WTC11 (cell line): ENCODE measurements at places on chromosomes 2 and 18.

GRCh38 chr2:71882949-71883472, 264.7 kb downstream of the CYP26B1 start:
- no peak for DNase-seq

GRCh38 chr18:34709104-34709503, 994 bp upstream of the DTNA start:
- no peak for DNase-seq

GRCh38 chr18:61334491-61334850, 1.2 kb downstream of the CDH20 start:
- DNase-seq: peak; percentile 24

GRCh38 chr2:119647440-119648169, 31.4 kb upstream of the TMEM177 start:
- no peak for DNase-seq

DNA sequence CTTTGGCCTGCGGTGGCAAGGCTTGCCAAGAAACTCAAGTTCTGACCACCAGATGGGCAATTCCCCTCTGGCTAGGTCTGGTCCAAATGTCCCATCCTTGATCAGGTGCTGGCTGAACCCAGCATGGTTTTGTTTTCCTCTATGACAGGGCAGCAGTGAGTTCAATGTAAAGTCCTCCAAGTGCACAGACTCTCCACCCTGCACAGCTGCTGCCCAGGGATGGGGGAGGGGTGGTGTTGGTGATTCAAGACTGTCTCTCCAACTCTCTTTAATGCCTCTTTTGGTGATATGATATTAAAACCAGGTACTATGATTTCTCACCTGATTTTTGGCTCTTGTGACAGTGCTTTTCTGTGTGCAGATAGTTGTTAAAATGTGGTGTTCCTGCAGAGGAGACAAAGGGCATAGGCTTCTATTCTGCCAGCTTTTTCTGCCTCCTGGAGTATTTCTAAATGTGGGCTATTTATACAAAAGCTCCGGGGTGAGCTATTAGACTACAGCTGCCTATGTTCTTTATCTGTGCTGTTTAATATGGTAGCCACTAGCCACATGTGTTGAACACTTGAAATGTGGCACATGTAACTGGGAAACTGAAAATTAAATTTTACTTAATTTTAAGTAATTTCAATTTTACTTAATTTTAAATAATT, 64.0 kb upstream of the STK39 start:
- no peak for DNase-seq

- no peak for DNase-seq
These were observed 13.1 kb downstream of the AP1S3 start for GRCh38 chr2:223824301-223824700.

- no peak for DNase-seq
These were observed 254.3 kb downstream of the SOX11 start for GRCh38 chr2:5946225-5947115.

- no peak for DNase-seq
These were observed 240.7 kb upstream of the DPP10 start for GRCh38 chr2:114201781-114202180.

GRCh38 chr2:55164534-55165480, 67.3 kb downstream of the CLHC1 start:
- DNase-seq: no peak

DNA sequence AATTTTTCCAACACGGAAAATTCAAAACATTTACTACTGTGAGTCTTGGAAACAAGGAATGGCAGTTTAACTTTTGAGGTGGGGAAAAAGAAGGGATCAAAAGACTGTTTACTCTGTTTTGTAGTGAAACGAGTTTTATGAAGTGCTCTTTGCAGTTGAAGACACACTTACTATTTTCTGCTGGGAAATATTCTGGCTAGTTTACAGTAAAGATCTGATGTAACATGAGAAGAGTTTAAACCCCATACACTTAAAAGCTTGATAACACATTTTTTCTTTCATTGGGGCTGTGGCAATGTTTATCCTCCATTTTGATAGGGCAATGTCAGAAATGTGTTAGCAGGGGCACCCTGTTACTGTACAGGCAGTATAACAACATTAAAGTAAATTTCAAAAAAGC, 124.9 kb upstream of the SMAD7 start:
- no peak for DNase-seq

GRCh38 chr2:140154706-140155105, 1374.5 kb upstream of the NXPH2 start:
- no peak for DNase-seq

- DNase-seq: no peak
These were observed 1047.2 kb upstream of the PIK3C3 start for GRCh38 chr18:40907842-40908241.

- no peak for DNase-seq
These were observed 11.6 kb downstream of the ASB18 start for GRCh38 chr2:236252602-236253001.

DNA sequence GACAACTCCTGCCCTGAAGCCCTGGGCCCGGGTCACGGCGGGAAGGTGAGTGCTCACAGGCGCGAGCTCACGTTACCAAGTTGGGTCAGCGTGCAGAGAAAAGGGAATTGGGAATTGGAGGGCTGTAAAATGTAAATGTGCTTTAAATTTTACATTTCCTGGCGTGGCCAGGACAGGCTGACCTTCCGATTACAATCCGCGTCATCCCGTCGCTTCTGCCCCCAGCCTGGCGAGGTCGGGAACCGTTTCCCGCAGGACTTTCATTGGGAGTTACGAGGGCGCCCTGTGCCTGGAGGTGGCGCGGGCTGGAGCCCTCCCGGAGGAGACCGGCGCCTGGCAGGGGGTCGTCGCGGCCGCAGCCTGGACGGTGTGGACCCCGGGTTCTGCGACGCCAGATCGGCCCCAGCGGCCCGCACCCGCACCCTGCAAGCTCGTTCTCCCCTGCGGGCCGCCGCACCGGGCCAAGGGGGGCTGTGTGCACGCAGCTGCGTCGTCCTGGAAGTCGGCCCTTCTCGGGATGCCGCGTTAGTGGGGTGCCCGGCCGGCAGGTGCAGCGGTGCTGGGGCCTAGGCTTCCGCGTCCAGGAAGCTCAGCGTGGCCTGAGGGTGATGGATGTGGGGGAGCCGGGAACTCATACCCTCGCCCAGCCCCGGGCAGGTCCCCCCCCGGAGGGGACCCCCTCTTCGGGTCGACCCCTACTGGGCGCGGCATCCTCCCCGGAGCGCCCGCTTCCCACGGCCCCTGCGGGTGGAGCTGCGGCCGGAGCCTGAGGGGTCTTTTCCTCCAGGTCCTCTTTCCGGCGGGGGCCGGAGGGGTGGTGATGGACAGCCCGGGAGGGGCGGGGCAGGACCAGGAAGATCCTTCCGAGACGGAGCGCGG, 63.9 kb downstream of the LRRFIP1 start:
- peak; percentile 57 for DNase-seq

DNA sequence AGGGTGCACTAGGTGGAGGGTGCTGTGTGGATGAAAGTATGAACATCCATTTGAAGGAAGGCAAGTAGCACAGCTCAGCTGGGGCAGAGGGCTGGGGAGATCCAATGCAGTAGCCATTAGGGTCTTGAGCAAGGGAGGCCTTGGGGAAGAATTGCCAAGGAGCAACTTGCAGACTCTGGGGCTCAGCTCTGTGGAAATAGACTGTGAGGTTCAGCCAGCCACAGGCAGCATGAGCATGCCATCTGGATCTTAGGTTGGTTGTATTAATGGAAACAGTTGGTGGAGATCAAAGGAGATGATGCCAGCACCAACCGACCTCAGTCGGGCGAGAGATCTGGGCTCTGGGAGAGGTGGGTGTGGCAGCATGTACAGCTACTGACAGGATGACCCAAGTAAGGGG, 5.6 kb downstream of the ZAP70 start:
- DNase-seq: no peak

DNA sequence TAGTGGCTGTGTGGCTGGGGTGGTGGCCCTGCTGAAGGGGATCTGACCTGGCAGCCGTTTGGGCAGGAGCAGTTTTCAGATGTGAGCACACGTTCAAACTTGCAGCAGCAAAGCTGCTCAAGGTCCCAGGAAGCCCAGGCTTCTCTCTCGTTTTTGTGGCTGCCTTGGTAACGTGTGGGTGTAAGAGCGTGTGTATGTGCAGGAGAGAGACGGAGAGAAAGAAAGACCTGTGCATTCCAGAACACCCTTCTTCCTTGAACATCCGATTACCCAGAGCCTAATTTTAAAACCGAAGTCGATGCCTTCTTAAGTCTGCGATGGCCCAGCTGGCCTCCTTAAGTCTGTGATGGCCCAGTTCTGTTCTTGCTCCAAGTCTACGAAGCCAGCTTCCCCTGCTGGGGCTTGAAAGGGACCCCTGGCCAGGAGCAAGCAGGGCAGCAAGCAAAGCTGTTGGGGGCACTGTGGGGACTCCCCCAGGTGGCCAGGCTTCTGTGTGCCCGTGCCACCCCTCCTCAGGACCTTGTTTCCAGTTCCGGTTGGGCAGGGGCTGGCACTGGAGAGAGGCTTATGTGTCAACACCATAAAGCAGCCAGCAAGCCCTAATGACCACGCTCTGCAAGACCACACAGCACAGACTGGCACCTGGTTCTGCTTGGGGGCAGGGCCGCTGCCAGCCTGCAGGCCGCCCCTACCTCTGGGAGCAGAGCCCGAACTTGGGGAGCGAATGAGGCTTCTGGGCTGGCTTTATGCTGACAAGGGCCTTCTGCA, 55.8 kb upstream of the ALPP start:
- no peak for DNase-seq

GRCh38 chr2:112688086-112688880, 32.5 kb upstream of the NT5DC4 start:
- no peak for DNase-seq

DNA sequence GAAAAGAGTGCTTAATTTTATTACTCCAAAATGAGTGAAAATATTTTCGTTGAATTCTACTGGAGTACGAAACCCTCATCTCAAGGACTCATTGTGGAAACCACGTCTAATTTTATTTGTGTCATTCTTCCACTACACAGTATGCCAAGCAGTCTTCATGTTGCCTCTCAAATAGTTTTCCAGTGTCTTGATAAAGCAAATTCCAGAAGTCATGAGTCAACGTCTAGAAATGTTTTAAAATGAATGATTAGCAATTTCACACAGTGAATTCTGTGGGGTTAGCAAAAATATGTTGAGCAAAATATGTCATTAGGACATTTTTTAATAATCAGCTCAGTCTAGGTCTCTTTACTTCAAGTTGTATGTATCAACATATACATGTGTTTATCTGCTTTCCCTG, 865.5 kb downstream of the DSC3 start:
- DNase-seq: no peak

GRCh38 chr2:102033750-102034682, 42.3 kb downstream of the IL1R2 start:
- DNase-seq: no peak

GRCh38 chr18:35494251-35495220, 3.2 kb downstream of the INO80C start:
- DNase-seq: no peak

DNA sequence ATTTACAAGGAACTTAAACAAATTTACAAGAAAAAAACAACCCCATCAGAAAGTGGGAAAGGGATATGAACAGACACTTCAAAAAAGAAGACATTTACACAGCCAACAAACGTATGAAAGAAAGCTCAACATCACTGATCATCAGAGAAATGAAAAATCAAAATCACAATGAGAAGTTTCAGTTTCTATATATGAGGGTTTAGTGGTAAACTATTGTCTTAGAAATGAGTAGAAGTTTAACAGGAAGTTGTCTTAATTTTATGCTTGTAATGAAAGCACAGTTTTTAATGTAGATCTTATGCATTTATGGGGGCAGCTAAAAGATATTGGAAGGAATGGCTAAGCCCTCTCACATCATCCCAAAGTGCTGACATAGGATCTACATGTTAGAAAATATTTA, 325.4 kb downstream of the ERBB4 start:
- DNase-seq: no peak

DNA sequence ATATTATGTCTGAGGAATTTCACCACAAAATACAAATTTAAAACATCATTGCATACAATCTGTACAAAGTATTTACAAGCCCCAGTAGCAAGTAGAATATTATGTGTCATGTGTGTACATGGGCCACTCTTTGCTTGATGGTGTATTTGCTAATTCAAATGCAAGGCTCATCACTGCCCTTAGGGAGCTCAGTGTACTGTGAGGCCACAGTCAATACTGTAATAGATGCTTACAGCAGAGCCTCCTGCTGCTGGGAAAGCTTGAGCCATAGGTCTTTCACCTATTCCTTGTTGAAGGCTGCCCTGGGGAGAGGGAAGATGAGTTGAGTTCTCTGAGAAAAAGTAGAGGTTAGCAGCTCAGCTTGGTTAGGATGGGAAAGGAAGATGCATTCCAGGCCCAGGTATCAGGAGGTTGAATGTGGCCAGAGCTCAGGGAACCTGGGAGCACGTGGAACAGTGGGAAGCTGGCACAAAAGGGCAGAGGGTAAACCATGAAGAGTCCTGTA, 189.6 kb downstream of the LRP1B start:
- DNase-seq: no peak

DNA sequence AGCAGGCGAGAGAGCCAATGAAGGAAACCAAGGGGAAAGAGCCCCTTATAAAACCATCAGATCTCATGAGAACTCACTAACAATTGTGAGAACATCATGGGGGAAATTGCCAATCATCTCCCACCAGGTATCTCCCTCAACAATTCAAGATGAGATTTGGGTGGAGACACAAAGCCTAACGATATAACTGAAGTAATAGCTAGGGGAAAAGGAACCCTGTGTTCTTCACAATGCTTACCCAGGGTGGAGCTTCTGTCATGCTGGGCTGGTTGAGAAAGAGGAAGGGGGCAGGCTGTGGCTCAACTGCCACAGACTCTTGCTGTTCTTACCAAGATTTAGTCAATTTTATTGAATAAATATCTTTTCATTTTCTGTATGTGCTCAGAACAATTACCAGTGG, 392.1 kb upstream of the HS6ST1 start:
- DNase-seq: no peak

DNA sequence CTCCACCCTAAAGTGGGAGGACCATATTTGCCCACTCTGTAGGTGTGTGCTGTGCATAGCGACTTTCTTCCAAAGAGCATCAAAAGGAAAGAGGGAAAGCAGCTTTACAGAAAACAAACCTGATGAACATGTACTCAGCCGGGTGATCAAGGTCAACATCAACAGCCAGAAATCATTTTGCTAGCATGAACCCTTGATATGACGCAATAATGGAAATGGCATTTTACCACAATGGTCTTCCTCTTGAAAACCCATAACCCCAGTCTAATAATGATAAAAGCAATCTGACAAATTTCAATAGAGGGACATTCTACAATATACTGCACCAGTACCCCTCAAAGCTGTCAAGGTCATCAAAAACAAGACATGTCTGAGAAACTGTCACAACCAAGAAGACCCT, 350.2 kb downstream of the FBXO15 start:
- no peak for DNase-seq

DNA sequence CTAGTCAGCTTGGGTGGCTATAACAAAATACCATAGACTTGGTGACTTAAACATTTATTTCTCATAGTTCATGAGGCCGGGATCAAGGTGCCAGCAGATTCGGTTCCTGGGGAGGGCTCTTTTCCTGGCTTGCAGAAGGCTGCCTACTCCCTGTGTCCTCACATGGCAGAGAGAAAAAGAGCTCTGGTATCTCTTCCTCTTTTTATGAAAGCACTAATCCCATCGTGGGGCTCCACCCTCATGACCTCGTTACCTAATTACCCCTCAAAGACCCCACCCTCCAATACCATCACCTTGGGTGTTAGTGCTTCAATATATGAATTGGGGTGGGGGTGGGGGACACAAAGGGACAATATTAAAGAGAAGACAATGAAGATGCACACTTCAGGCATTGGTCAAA, 67.1 kb upstream of the CCBE1 start:
- no peak for DNase-seq
